ENCODE measurements at places on chromosomes 2 and 18.

GRCh38 chr2:9112079-9112721, 94.4 kb upstream of the ASAP2 start:
- DNase-seq, result no peak

DNA sequence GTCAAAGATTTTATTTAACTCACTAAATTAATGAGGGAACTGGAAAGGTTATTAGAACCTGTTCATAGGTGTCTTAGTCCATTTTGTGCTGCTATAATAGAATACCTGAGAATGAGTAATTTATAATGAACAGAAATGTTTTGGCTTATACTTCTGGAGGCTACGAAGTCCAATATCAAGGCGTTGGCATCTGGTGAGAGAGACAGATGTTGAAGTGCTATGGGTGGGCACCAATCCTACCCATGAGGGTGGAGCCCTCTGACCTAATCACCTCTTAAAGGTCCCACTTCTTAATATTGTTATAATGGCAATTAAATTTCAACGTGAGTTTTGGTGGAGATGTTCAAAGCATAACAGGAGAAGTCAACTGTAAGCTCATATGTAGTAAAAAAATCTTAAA, 5.1 kb downstream of the RPIA start:
- DNase-seq, result no peak

- no peak for DNase-seq
These were observed 21.1 kb upstream of the KLHL29 start for GRCh38 chr2:23363831-23364230.

GRCh38 chr2:160205505-160205904, 5.4 kb upstream of the ITGB6 start:
- DNase-seq, result no peak

- no peak for DNase-seq
These were observed 60.2 kb upstream of the MAP4K3 start for GRCh38 chr2:39497082-39497801.

- DNase-seq, result no peak
These were observed 285.4 kb downstream of the LPIN1 start for GRCh38 chr2:12031866-12032265.

GRCh38 chr2:238131761-238132462, 6.6 kb upstream of the KLHL30 start:
- DNase-seq, result no peak

GRCh38 chr2:162676515-162676914, 162.1 kb downstream of the KCNH7 start:
- no peak for DNase-seq

- no peak for DNase-seq
These were observed 78.9 kb downstream of the KCNF1 start for GRCh38 chr2:10990561-10991111.

- DNase-seq, result no peak
These were observed 101.1 kb downstream of the SH3YL1 start for GRCh38 chr2:162473-163382.

GRCh38 chr2:236968101-236968879, 117.4 kb upstream of the COPS8 start:
- no peak for DNase-seq

DNA sequence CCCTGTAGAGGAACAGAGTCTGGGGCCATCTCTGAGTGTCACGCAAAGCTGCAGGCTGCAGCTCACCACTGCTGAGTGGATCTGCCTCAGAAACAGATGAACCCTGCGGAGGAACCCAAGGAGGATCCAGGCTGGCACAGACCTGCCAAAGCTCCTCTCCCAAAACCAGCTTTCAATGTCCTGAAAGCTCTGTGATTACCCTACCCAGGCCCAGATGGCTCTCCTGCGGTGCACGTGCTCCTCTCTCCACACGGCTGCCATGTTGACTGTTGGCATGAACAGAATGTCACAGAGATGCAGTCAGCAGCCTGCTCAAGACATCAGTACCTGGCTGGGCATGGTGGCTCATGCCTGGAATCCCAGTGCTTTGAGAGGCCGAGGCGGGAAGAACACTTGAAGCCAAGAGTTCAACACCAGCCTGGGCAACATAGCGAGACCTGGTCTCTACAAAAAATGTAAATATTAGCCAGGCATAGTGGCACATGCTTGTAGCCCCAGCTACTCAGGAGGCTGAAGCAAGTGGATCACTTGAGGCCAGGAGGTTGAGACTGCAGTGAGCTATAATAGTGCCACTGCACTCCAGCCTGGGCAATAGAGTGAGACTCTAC, 216.8 kb downstream of the MGAT5 start:
- no peak for DNase-seq

DNA sequence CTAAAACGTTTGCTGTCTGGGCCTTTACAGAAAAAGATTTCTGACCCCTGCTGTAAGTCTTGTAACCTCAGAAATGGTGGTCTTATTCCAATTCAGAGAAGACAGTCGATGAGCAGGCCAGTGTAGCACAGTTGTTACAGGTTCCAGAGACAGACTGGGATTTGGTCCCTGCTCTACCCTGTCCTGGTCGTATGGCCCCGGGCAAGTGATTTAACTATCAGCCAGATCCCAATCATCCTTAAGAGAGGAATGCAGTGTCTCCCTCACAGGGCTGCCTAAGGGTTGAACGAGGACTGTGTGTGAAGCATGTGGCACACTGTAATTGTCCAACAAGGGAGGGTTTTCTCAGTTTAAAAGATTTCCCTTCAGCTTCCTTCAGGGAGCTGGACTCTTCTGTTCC, 47.2 kb downstream of the HK2 start:
- no peak for DNase-seq

- DNase-seq, result no peak
These were observed 48.0 kb upstream of the TLK1 start for GRCh38 chr2:171208657-171209056.

- DNase-seq, result no peak
These were observed 282.0 kb upstream of the PXDN start for GRCh38 chr2:2026252-2026831.

DNA sequence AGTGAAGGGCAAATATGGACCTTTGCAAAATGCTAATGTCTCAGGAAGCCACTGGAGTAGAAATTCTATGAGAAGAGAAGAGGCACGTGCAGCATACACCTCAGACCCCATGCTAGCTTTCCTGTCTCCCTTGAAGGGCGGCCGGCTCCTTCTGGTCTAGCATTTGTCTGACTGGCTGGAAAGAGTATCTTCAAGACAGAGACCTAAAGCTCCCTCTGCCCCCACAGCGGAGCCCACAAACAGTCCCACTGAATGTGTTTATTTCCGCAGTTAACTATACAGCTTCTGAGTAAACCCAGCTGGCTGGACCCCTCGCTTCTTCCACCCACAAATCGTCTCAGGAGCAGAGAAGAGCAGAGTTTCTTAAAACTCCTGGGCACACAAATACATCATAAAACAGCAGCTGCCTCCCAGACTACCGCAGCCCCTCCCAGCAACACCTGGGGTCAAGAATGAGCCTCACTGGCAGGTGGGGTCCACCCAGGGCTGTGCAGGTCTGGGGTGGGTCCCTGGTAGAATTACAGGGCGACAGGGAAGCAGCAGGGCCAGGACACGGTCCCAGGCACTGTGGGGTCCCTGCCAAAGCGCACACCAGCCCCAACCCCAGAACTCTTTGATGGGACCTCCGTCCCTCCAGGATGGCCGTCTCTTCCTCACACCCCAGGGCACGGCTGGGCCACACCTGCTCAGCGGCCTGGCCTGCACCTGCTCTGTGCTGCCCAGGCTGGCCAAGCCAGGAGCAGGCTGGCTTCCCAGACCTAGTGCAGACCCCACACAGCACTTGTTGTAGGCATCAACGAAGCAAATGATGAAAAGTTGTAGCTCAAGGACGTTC, 103.8 kb downstream of the PXDN start:
- DNase-seq, result no peak

DNA sequence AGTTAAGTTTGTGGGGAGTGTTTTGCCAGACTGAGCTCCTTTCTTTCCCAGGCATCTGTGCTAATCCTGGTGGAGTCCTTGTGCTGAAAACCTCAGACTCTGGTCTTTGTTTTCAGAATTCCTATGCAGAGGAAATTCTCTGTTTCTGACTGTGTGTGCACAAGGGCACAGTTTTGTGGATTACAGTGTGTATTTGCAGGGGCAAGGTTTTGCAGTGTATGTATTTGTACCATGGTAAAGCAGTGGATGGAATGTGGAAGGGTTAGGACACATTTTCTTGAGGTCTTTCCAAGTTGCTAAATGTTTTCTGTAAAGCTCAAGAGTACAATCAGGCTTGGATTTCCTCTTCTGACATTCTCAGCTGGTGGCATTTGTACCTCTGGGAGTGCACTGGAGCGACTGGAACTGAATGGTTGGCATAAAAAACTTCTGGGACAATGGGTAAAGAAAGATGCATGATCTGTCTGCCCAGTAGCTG, 139.5 kb upstream of the RND3 start:
- DNase-seq, result no peak
